NCI-H1417 treated with DMSO at 0.1 percent for 48 hours (cell line): ENCODE measurements at places on chromosomes 13 and 19.

DNA sequence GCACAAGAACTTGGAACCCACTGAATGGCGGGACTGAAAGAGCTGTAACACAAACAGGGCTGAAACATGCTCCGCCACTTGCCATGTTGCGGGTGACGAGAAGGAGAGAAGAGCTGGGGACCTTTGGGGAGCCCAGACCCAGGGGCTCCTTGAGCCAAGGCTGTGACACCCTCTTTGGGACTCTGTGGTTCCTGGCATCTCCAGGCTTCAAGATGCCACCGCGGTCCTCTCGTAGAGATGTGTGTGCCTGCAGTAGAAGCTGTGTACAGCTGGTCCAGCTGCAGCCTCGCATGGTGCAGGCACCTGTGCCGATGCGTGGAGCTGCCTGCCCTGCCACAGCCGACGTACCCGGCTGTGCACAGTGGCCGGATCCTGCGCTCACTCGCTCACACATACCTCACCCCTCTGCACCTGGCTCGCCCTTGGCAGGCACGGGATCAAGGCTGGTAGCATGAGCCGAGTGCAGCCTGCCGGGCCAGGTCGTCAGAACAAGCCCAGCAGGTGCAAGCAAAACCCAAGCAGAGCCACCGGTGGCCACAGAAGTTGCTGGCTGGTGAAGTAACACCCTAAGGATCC, 1385.8 kb downstream of the PCDH9 start:
- DNase-seq, result no peak

DNA sequence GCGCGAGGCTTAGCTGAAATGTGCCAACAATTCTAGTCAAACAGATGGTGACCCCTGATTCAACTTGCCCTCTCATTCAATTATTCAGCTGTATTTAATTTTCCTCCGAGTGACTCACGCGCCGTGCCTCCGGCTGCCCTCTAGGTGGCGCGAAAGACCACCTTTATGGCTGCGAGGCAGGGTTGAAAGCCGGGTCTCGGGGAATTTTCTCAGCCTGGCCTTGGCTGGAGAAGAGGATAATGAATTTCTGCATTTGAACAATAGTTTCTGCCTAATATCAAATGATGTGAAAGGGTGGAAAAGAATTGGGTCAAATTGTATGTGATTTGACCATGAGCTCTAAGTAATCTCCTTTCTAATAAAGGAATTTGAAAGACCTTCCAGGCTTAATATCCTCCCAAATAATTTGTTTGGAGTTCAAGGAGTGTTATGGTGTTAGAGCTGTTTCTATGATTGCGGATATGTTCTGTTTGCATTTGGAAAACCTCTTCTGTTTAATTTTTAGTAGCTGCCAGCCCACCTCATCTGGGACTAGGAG, 310.9 kb downstream of the ZNF536 start:
- no peak for DNase-seq

GRCh38 chr13:100660761-100661160, 13.8 kb downstream of the TMTC4 start:
- no peak for DNase-seq

- no peak for DNase-seq
Measured at GRCh38 chr13:48559638-48560320, 26.9 kb upstream of the RCBTB2 start.

DNA sequence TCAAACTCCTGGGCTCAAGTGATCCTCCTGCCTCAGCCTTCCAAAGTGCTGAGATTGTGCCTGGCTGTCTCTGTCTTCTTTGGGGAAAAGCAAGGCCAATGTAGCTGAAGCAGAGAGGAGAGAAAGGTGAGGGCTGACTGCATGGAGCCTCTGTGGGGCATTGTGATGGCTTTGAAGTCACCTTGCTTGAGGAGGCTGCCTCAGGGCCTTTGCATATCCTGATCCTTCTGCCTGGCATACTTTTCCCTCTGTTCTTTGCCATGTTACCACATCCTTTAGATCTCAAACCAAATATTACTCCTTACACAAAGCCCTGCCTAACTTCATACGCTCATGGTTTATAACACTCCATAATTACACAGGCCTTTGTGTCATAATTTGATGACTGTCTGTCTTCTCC, 9.4 kb upstream of the PPP5C start:
- no peak for DNase-seq

DNA sequence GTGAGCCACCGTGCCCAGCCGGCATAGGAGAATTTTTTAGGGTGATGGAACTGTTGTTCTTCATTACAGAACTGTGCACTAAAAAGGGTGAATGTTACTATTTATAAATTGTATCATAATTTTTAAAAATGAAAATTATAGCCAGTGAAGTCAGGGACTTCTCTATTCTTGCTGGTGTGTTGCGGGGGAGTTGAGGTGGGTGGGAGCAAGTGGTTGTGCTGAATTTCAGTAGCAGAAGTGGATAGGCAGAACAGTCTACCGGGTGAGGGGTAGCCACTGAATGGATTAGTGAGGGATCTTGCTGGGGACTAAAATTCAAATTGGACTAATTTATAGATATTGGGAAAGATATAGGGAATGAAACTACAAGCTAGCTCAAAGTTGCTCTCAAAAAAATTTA, 74.0 kb downstream of the CAB39L start:
- DNase-seq, result no peak

DNA sequence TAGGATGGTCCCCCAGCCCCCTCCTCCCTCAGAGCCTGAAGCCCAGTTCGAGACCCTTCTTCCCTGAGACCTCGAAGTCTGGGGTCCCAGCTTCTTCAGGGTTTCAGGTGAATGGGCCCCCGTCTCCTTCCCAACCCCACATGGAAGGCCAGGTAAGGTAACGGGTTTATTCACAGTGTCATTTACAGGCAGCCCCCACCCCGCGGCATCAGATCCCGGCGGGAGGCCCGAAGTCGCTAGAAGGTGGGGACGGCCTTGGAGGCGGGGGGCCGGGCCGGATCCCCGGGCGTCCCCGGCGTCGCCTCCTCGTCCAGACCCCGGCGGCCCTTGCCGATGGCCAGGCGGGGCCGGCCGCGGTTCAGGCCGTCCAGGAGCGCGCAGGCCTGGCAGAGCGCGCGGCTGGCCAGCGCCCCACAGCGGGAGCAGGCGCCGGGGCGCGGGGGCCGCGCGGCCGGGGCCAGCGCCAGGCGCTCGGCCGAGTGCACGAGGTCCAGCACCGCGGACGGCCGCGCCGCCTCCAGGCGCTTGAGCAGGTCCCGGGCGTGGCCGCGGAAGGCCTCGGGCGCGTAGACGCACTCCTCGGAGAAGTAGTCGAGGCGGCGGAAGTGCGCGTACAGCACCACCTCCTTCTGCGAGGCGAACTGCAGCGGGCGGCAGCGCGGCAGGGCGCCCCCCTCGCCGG, 9.7 kb downstream of the CTU1 start:
- DNase-seq, result no peak

DNA sequence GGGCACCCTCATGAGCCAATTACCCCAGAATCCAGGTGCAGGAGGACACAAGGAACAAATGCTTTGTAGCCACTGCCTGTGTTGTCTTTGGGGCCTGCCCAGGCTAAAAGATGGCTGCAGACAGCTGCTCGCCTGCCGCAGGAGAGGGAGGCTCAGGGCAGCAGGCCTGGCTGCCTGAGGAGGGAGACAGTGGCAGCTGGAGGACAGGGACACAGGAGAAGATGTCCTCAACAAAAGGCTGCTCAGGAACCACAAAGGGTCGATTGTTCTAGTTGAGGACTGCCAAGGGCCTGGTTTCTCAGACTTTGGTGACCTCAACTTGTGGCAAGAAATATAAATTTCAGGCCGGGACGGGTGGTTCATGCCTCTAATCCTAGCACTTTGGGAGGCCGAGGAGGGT, 7.6 kb downstream of the SIRT2 start:
- DNase-seq, result no peak

GRCh38 chr19:35859414-35859813, 2.7 kb downstream of the KIRREL2 start:
- no peak for DNase-seq

- DNase-seq, result no peak
Measured at GRCh38 chr19:16588824-16589577, 16.8 kb upstream of the SLC35E1 start.

DNA sequence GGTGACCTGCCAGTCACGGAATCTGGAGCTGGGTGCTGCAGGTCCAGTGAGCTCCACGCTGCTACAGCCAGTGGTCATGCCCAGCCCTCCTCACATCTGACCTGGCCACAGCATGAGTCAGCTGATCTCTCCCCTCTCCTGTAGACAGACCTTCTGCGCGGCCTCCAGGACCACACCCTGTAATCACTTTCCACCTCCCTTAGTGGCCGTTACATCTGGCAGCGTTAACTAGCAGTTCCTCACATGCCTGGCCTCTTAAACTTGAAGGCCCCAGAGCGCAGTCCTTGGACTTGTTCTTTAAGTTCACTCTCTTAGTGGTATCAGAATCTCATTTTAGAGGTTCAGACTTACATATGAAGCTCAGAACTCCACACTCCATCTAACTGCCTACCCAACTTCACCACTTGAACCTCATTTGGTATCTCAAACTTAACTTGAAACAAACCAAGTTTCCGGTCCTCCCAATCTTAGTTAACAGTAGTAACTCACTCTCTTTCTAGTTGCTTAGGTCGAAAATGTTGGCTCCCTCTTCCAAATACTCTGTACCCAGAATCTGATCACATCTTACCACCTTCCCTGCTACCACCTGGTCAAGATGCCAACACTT, 22.7 kb downstream of the MIPEP start:
- no peak for DNase-seq

GRCh38 chr19:4456476-4456842, 1.1 kb downstream of the UBXN6 start:
- DNase-seq, result no peak

- no peak for DNase-seq
Measured at GRCh38 chr13:106295971-106296370, 239.5 kb downstream of the EFNB2 start.

GRCh38 chr19:55253842-55254624, 4.8 kb downstream of the PPP6R1 start:
- DNase-seq, result peak; percentile 20

DNA sequence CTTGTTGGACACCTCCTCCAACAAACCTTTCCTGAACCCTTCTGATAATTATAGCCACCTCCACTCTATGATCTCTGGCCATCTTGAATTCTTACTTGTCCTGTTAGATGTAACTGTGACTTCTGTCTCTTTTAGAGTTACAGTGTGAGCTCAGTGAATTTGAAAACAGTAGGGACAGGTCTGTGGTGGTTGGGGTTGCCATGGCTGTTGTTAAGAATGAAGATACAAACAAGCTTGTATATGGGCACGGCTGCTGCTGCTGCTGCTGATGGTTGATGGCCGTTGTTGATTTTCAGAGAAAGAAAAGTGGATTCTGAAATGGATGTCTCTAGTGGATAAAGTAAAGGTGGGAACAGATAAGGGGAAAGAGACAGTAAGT, 101.5 kb downstream of the STARD13 start:
- no peak for DNase-seq

DNA sequence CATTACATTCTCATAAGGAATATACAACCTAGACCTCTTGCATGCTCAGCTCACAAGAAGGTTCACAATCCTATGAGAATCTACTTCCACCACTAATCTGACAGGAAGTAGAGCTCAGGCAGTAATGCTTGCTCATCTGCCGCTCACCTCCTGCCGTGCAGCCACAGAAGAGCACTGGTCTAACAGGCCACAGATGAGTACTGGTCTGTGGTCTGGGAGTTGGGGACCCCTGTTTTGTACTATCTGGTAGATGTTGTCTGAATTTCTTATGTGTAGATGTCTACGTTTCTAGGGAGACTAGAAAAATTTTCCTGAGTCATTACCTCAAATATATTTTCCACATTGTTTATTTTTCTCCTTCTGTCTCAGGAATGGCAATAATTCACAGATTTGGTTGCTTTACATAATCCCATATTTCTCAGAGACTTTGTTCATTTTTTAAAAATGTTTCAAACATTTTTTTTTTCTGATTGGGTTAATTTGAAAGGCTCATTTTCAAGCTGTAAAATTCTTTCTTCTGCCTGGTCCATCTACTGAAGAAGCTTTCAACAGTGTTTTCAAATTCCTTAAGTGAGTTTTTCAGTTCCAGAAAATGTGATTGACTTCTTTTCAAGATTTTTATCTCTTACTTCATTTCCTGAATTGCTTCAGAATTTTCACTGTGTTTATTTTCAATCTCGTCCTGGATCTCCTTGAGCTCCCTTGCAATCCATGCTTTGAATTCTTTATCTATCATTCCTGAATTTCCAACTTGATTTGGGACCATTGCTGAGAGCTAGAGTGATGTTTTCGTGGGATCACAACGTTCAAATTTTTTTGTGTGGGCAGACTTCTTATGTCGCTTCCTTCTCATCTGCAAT, 1322.2 kb downstream of the PCDH9 start:
- DNase-seq, result no peak

DNA sequence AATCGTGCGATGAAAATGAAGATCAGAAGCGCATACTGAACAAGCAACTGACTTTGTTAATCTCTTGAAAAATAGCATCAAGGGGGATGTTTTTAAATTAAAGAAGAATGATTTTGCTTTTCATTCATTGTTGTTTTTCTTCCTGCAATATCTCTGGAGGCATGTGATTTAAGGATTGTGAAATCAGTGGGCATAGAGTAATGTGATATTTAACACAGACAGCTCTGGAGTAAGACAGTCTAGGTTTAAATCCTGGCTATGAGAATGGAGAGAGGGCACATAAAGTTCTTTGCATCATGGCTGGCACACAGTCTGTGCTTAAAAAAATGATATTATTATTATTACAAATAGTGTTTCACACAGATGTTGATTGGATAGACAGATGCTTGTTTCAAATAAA, 243.1 kb upstream of the NBEA start:
- DNase-seq, result no peak

GRCh38 chr19:2478756-2479555, 3.0 kb downstream of the GADD45B start:
- no peak for DNase-seq

DNA sequence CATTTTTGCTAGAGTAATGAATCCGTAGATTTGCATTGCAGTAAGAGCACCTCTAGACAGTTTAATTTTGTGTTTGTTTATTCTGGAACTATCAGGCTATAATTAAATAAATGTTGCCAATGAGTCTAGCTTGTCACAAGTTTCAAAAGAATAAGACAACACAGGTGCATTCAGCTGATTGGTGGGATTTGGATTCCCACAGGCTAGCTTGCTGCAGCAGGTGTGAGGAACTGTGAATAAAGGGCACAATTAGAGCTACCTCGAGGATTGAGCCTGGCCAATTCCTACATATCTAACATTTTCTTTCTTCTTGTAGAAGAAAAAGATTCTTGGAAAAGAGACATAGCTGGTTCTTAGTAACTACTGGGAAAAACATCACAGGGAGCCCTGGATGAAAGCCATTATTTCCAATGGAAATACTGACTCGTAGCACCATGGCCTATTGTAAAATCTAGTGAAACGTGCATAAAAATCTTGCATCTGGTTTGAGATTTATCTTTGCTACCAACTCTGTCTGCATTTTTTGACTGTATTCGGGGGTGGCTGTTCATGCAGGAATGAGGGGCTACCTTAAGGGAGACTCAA, 360.9 kb downstream of the FGF9 start:
- no peak for DNase-seq

- DNase-seq, result no peak
Measured at GRCh38 chr19:55581823-55582223, 1.2 kb upstream of the ZNF579 start.
